ENCODE measurements at places on chromosomes 5 and 9.

GRCh38 chr9:38198140-38198539 is 129.1 kb upstream of the SHB start:
- DNase-seq, result no peak

GRCh38 chr9:16726718-16727451 is 143.6 kb downstream of the BNC2 start:
- DNase-seq, result no peak

- DNase-seq, result no peak
Observed at GRCh38 chr5:16457853-16458252, 7.7 kb downstream of the ZNF622 start.

- no peak for DNase-seq
Observed at GRCh38 chr5:1975898-1976765, 93.4 kb upstream of the IRX4 start.

GRCh38 chr5:73256862-73257261 is 83.9 kb downstream of the TMEM174 start:
- no peak for DNase-seq

- DNase-seq, result no peak
Observed at GRCh38 chr9:69871118-69871834, 50.7 kb downstream of the CFAP95 start.

GRCh38 chr5:132273631-132274030 is 16.1 kb downstream of the PDLIM4 start:
- no peak for DNase-seq

GRCh38 chr5:84688566-84688965 is 303.9 kb upstream of the EDIL3 start:
- DNase-seq, result no peak

DNA sequence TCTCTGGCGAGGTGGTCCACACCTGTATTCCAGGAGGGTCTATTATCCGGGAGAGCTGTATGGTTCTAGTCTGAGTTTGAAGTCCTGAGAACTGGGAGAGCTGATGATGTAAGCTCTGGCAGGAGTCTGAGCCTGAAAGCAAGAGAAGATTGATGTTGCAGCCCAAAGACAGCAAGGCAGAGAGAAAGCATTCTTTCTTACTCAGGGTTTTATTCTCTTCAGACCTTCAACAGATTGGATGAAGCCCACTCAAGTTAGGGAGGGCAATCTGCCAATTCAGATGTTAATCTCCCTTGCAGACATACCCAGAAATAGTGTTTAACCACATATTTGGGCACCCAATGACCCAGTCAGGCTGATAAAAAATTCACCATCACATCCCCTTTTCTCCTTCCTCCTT is 159.1 kb downstream of the CCDC171 start:
- no peak for DNase-seq

- DNase-seq, result no peak
Observed at GRCh38 chr9:123456011-123456410, 100.0 kb downstream of the CRB2 start.

- DNase-seq, result no peak
Observed at GRCh38 chr9:134046894-134047681, 20.7 kb downstream of the BRD3 start.

GRCh38 chr9:77820293-77820954 is 172.3 kb upstream of the GNA14 start:
- no peak for DNase-seq

DNA sequence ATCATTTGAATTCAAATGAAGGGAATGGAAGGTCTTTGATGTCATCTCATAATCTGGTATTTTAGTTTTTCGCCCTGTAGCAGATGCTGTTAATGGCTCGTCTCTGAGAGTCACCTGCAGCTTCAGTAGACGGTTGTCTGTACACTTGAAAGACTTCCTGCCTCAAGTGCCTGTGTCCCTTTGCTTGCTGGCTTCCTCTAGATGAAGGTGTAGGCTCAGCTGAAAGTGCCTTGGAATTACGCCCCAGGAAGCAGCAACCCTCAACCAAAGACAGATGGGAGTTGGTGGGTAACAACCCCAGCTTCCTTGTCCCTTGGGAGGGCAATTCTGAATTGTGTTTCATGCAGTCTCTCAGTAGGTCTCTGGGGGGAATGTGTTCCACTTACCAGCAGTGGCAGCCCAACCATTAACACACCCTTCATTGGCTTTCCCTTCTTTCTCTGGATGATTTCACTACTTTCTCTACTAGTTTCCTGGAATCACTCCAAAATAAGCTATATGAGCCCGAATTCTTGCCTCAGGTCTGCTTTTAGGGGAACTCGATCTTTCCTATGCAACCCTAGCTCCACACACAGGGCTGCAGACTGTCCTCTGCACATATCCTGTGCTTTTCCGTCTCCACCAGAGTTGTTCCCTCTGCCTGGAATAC is 395.6 kb downstream of the DMAC1 start:
- no peak for DNase-seq
